ENCODE measurements at places on chromosomes 12 and 14. TPM values are rescaled to one million over a fixed set of nuclear protein-coding genes. Genes with fewer than 3 reads are reported as not detected.

Gene DPY19L2
- 1.8 TPM for total RNA-seq

Gene CLEC1B
- not detected for total RNA-seq

Gene AKAP5
- 0.74 TPM for total RNA-seq

Gene PPM1H
- total RNA-seq: 0.92 TPM

Gene DPPA3
- total RNA-seq: not detected

Gene ANKRD33
- not detected for total RNA-seq

Gene RNF212B
- not detected for total RNA-seq

Gene CIROP
- total RNA-seq: under 0.01 TPM

Gene SMCO2
- total RNA-seq: 0.14 TPM

Gene LRIG3
- total RNA-seq: 67.7 TPM

Gene BCAT1
- 136 TPM for total RNA-seq

Gene FOXM1
- total RNA-seq: 1.8 TPM

Gene ADGRD1
- 10.2 TPM for total RNA-seq

Gene SOX5
- 6.1 TPM for total RNA-seq

Gene FOXN4
- not detected for total RNA-seq

Gene CTDSP2
- total RNA-seq: 54.2 TPM

Gene RBP5
- total RNA-seq: not detected

Gene DLGAP5
- total RNA-seq: 3.6 TPM

Gene TPH2
- total RNA-seq: not detected

Gene COX14
- total RNA-seq: 43.2 TPM

Gene CLEC4C
- not detected for total RNA-seq

Gene AQP2
- not detected for total RNA-seq

Gene SRSF9
- total RNA-seq: 304 TPM

Gene BTBD6
- 31.9 TPM for total RNA-seq

Gene SYNE3
- total RNA-seq: 7.1 TPM

Gene LRR1
- 9.1 TPM for total RNA-seq

Gene KRT7
- 16.1 TPM for total RNA-seq

Gene MYH7
- not detected for total RNA-seq

Gene USP44
- total RNA-seq: 13.8 TPM

Gene C12orf54
- not detected for total RNA-seq

Gene COA8
- total RNA-seq: 17.1 TPM

Gene CABP1
- total RNA-seq: 2.1 TPM

Gene HSPB8
- total RNA-seq: 9.8 TPM

Gene NFE2
- 0.28 TPM for total RNA-seq

Gene RAD51AP1
- 1.7 TPM for total RNA-seq

Gene TAS2R7
- not detected for total RNA-seq

Gene RERGL
- not detected for total RNA-seq

Gene GPRC5D
- not detected for total RNA-seq

Gene LARP4
- 36.8 TPM for total RNA-seq

Gene TMEM233
- 0.14 TPM for total RNA-seq

Gene PSME1
- 134 TPM for total RNA-seq

Gene PCED1B
- total RNA-seq: 1.3 TPM

Gene SLC38A1
- 93.5 TPM for total RNA-seq

Gene FGF23
- not detected for total RNA-seq

Gene MGST1
- 69.8 TPM for total RNA-seq

Gene JAG2
- 0.57 TPM for total RNA-seq

Gene ZC2HC1C
- 1.1 TPM for total RNA-seq

Gene TTC7B
- 10.1 TPM for total RNA-seq

Gene CCDC196
- total RNA-seq: not detected

Gene GZMH
- total RNA-seq: not detected
